ENCODE measurements at places on chromosomes 16 and 17. TPM values are rescaled to one million over a fixed set of nuclear protein-coding genes. Genes with fewer than 3 reads are reported as not detected.

DNA sequence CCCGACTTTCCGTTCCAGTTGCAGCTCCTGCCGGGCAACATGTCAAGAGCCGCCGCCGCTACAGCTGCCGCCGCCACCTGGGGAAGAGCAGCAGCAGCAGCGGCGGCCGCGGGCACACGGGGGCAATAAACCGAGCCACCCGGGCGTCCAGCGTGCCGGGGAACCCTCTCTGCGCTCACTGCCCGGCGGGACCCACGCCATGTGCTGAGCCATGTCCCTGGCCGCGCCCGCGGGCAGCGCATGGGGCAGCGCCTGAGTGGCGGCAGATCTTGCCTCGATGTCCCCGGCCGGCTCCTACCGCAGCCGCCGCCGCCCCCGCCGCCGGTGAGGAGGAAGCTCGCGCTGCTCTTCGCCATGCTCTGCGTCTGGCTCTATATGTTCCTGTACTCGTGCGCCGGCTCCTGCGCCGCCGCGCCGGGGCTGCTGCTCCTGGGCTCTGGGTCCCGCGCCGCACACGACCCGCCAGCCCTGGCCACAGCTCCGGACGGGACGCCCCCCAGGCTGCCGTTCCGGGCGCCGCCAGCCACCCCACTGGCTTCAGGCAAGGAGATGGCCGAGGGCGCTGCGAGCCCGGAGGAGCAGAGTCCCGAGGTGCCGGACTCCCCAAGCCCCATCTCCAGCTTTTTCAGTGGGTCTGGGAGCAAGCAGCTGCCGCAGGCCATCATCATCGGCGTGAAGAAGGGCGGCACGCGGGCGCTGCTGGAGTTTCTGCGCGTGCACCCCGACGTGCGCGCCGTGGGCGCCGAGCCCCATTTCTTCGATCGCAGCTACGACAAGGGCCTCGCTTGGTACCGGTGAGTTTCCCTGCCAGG is 604 bp downstream of the HS3ST3B1 start:
- DNase-seq: peak; percentile 73

Gene ABCC11
- polyA plus RNA-seq: 0.22 TPM

DNA sequence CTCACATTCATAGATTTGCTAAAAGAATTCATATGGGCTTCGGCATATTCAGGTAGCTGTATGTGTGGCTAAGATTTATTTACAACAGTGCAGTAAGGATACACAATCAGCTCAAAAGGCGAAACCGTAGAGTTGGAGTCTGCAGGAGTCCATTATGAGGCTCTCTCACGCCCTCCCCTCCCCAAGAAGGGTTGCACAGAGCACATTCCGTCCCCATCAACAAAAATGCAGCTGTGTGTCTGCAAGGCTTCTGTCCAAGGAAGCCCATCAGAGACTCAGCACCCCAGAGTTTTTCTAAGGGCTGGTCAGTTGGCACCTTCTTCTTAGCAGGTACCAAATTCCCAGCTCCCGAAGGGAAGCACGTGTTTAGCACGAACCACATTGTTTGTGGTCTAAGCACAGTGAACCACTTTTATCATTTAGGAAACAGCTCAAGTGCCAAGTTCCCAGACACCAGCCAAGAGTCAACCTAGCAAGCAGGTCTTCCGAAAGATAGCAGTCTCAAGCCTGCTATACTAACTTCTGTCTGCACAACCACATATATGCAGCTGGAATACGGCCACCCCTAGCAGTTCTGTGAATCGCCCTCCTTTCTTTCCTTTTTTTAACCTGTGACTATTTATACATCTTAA is 28.5 kb upstream of the MEAK7 start:
- DNase-seq: no peak

- DNase-seq: no peak
These were observed 11.4 kb upstream of the CCL1 start for GRCh38 chr17:34374457-34374856.

DNA sequence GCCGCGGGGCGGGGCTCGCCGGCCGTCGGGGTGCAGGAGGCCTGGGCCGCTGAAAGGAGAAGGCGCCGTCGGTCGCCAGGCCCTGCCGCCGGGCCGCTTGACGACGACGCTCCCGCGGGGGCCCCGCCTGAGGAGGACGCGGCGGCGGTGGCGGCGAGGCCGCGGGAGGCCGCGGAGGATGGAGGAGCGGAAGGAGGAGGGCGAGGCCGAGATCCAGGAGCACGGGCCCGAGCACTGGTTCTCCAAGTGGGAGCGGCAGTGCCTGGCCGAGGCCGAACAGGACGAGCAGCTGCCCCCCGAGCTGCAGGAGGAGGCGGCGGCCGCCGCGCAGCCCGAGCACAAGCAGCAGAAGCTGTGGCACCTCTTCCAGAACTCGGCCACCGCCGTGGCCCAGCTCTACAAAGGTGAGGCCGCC is 430 bp downstream of the HAPSTR1 start:
- DNase-seq: no peak

DNA sequence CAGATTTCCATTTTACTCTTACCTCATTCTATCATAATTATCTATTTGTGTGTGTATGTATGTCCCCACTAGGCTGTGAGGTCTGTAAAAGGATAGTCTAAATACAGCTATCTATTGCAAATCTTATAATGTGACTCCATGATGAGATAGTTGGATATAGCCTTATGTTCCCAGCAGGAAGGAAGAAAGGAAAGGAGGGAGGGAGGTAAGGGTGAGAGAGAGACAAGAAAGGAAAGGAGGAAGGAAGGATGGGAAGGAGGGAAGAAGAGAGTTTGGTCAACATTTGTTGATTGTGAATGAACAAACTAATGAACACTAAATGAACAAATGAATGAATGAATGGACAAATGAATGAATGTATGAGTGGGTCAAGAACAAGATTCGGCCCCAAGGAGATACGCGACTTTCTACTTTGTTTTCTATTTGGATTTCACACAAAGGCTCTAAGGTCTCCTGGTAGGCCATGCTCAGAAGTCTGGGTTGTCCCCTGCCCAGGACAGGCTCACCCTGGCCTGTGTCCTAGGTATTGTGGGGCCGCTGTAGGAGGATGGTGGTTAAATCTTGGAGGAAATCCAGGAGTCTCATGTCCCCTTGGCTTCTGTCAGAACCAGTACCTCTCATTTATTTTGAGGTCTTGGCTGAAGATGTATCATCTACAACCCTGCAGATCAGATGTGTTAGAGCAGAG is 195.2 kb downstream of the WWOX start:
- no peak for DNase-seq
